ENCODE measurements at places on chromosomes 2 and 18.

GRCh38 chr18:78619854-78620253 is 359.8 kb upstream of the SALL3 start:
- peaks cover 6% of the 10 kb centered on the region for H3K27me3 ChIP-seq
- no peak overlapping the region for H3K27ac ChIP-seq
- no peak for DNase-seq
- H3K36me3 ChIP-seq = no peaks in the 10 kb centered on the region
- H3K4me3 ChIP-seq = no peak overlapping the region

GRCh38 chr2:68686178-68686577 is 42.8 kb downstream of the PROKR1 start:
- H3K4me1 ChIP-seq = peaks cover 6% of the 10 kb centered on the region
- no peaks in the 10 kb centered on the region for H3K36me3 ChIP-seq
- no peak overlapping the region for H3K27ac ChIP-seq
- no peak for DNase-seq
- no peak overlapping the region for H3K4me3 ChIP-seq

GRCh38 chr2:2791606-2792005 is 460.5 kb upstream of the MYT1L start:
- peaks cover 18% of the 10 kb centered on the region for H3K4me1 ChIP-seq
- DNase-seq = no peak
- H3K27ac ChIP-seq = no peak overlapping the region
- H3K4me3 ChIP-seq = no peak overlapping the region

- no peaks in the 10 kb centered on the region for H3K36me3 ChIP-seq
- no peak for DNase-seq
- peak overlapping the region; percentile 44 for H3K27ac ChIP-seq
Observed at GRCh38 chr2:181790716-181791649, 100.5 kb upstream of the ITPRID2 start.

GRCh38 chr2:201164166-201164565 is 18.8 kb upstream of the CASP10 start:
- H3K4me3 ChIP-seq = no peak overlapping the region
- no peaks in the 10 kb centered on the region for H3K4me1 ChIP-seq
- no peaks in the 10 kb centered on the region for H3K27me3 ChIP-seq
- H3K36me3 ChIP-seq = peaks cover 10% of the 10 kb centered on the region

- no peak for DNase-seq
- H3K27ac ChIP-seq = no peak overlapping the region
- H3K4me3 ChIP-seq = no peak overlapping the region
- no peaks in the 10 kb centered on the region for H3K4me1 ChIP-seq
Observed at GRCh38 chr2:60984720-60985119, 32.8 kb upstream of the PEX13 start.

- H3K4me3 ChIP-seq = peak overlapping the region; percentile 87
- peaks cover 14% of the 10 kb centered on the region for H3K36me3 ChIP-seq
- peak; percentile 72 for DNase-seq
- H3K27me3 ChIP-seq = no peaks in the 10 kb centered on the region
Observed at GRCh38 chr18:76821875-76822505, 367 bp upstream of the ZNF236 start.

DNA sequence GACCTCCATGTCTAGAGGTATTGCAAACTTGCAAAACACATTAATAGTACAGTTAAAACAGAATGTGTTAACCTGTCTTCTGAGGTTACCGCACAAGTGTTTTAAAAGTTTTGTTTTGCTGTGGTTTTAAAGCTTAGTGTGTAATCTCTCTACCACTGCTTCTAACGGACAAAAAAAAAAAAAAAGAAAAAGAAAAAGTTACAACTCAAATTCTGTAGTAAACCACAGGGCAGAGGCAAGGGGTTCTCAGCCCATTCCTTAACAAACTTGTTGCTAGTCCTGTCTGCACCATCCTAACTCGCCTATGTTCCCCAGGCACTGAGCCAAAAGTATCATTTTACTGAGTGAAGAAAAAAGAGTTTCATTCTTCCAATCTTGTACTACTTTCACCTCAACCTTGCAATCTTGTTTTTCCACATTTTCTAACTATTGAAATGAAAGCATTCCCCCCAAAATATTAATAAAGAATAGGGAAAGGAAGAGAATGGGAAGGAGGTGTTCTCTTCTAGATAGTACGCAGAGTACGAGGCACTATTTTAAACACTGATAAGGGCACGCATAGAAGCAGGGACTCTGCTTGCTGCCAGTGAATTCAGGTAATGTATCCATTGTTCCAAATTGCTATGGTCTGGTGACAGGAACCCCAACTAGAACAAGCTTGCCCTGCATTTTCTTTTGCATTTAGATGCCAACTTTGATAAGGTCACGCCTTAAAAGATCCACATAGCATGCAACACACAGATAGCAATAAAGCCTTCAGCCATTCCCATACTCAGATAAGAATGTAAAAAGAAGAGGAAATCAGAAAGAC is 47.1 kb downstream of the IKZF2 start:
- H3K27me3 ChIP-seq = no peaks in the 10 kb centered on the region
- H3K27ac ChIP-seq = peak overlapping the region; percentile 70
- H3K36me3 ChIP-seq = no peaks in the 10 kb centered on the region
- H3K4me3 ChIP-seq = peak overlapping the region; percentile 42

DNA sequence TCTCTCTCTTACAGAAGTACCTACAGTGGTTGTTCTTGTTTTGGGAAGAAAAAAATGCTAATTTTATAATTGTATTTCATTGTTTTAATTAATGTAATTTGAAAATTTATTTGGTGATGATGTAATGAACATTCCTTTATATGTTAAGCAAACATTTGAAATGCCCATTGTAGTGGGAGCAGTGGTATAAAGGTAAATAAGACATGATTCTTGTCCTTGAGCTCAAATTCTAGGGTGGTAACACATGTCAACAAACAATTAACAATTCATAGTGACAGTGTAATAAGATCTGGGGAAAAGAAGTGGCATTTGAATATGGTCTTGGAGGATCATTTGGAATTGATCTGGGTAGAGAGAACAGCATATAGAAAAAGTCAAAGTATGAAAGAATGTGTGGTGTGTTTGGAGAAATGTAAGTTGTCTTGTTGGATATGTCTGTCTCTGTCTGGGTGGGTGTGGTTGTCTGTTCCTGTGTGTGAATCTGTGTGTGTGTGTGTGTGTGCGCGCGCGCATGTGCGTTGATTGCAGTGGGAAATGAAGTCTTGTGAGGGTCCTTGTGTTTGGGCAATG is 5.8 kb downstream of the PTPN4 start:
- peaks cover 7% of the 10 kb centered on the region for H3K36me3 ChIP-seq
- peak overlapping the region; percentile 2 for H3K4me3 ChIP-seq
- no peak for DNase-seq
- H3K4me1 ChIP-seq = peaks cover 24% of the 10 kb centered on the region
- H3K27ac ChIP-seq = no peak overlapping the region
- no peaks in the 10 kb centered on the region for H3K27me3 ChIP-seq

DNA sequence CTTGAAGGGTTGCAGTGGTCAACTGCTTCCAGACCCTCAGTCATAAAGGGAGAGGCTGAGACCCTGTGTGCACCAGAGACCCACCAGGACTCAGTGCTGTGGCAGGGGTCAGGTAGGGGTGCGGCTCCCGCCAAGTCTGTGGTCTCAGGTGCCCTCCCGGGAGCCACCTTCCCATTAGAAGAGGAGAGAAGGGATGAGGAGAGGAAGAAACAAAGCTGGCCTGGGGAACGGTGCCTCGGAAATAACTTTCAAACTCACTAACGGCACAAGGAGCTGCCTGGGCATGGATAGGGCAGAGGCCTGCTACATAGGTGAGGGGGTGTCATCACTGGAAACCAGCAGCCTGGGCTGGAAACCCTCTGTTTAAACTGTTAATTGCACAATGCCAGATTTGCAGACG is 84.9 kb downstream of the TPO start:
- no peak overlapping the region for H3K4me3 ChIP-seq
- no peaks in the 10 kb centered on the region for H3K4me1 ChIP-seq
- no peaks in the 10 kb centered on the region for H3K27me3 ChIP-seq
- H3K36me3 ChIP-seq = no peaks in the 10 kb centered on the region
- DNase-seq = no peak

- H3K36me3 ChIP-seq = no peaks in the 10 kb centered on the region
- no peak for DNase-seq
- H3K27ac ChIP-seq = no peak overlapping the region
- H3K27me3 ChIP-seq = peaks cover 2% of the 10 kb centered on the region
Observed at GRCh38 chr2:11870584-11870983, 124.2 kb downstream of the LPIN1 start.

DNA sequence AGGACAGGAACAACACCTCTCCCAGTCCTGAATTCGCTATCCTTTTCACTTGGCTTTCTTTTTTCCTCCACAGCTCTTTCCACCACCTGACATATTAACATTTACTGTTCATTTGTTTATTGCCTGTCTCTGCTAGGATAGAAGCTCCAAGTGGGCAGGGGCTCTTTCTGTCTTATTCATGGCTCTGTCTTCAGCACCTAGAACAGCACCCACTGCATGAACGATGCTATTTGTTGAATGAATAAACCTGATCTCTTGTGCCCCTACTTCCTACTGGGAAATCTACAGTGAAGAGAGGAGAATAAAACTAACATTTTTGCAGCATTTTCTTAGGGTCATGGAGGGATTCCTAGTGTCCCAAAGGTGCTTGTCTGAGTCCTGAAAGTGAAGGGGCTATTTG is 24.4 kb upstream of the GAREM2 start:
- no peaks in the 10 kb centered on the region for H3K36me3 ChIP-seq
- peaks cover 16% of the 10 kb centered on the region for H3K27me3 ChIP-seq
- DNase-seq = no peak
- no peak overlapping the region for H3K4me3 ChIP-seq

DNA sequence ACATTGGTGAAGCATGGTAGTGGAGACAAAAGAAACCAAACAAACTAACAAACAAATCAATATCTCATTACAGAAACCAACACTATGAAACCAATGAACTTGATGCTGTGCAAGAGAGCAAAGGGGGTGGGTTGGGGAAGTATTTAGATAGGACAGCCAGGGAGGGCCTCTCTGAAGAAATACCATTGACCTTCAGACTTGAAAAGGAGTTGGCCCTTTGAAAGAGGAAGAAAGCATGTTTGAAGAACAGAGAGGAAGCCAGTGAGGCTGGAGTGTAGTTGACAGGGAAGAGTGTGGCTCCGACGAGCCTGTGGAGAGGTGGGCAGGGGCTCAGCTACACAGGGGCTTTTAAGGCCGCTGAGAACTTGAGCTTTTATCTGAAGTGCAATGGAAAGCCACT is 151.0 kb upstream of the GATA6 start:
- no peaks in the 10 kb centered on the region for H3K27me3 ChIP-seq
- H3K36me3 ChIP-seq = peaks cover 3% of the 10 kb centered on the region
- no peak overlapping the region for H3K4me3 ChIP-seq
- peaks cover 22% of the 10 kb centered on the region for H3K4me1 ChIP-seq
- peak overlapping the region; percentile 68 for H3K27ac ChIP-seq
- DNase-seq = no peak

DNA sequence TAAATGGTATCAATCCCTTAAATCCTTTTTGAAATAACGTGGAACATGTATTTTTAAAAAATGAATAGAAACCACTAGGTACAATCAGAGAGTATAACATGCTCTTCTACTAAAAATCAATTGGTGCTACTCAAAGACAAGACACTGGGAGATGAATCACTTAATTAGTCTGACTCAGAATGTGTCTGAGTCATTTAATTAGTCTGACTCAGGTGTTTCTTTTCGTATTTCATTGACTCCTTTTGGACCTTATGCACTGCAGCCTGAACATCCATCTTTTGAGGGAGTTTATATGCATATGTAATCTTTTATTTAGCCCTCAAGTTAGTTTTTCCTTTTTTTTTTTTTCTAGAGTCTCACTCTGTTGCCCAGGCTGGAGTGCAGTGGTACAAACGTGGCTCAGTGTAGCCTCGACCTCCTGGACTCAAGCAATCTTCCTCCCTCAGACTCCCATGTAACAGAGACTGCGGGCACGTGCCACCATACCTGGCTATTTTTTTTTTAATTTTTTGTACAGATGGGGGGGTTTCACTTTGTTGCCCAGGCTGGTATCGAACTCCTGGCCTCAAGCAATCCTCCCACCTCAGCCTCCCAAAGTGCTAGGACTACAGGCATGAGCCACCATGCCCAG is 26.5 kb downstream of the PPP4R3B start:
- no peaks in the 10 kb centered on the region for H3K27me3 ChIP-seq
- no peak overlapping the region for H3K4me3 ChIP-seq
- no peak overlapping the region for H3K27ac ChIP-seq
- H3K36me3 ChIP-seq = peaks cover 3% of the 10 kb centered on the region
- no peaks in the 10 kb centered on the region for H3K4me1 ChIP-seq

DNA sequence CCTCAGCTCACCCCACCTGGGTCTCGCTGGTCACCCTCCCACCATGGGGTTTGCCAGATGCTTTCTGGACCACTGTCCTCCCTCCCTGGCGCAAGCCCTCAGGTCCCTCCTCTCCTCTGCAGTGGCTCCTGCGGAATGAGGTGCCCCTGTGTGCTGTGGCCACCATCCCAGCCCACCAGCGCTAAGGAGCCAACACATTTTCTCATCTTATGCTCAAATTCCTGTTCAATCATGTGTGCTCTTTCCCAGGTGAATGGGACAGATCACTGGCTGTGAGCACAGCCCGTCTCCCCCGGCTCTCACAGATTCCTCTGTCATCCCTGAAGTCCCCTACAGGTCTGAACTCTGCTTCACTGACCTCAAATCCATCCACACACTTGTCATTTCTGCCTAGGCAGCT is 15.2 kb upstream of the CCDC74B start:
- peak overlapping the region; percentile 28 for H3K27ac ChIP-seq
- no peak overlapping the region for H3K4me3 ChIP-seq
- no peaks in the 10 kb centered on the region for H3K4me1 ChIP-seq
- no peak for DNase-seq

DNA sequence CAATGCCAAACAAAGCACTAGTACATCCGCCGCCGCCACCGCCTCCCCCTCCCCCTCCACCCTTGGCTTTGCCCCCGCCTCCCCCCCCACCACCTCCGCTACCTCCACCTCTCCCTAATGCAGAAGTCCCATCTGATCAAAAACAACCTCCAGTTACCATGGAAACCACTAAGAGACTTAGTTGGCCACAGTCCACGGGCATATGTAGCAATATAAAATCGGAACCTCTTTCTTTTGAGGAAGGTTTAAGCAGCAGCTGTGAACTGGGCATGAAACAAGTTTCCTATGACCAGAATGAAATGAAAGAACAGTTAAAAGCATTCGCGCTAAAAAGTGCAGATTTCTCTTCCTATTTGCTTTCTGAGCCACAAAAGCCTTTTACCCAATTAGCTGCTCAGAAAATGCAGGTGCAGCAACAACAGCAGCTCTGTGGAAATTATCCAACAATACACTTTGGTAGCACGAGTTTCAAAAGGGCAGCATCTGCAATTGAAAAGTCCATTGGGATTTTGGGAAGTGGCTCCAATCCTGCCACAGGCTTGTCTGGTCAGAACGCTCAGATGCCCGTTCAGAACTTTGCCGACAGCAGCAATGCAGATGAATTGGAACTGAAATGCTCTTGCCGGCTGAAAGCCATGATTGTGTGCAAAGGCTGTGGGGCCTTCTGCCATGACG is 168.0 kb downstream of the ASXL3 start:
- H3K36me3 ChIP-seq = peaks cover 31% of the 10 kb centered on the region
- H3K27me3 ChIP-seq = no peaks in the 10 kb centered on the region
- DNase-seq = no peak
- H3K4me1 ChIP-seq = peaks cover 12% of the 10 kb centered on the region
- no peak overlapping the region for H3K4me3 ChIP-seq

DNA sequence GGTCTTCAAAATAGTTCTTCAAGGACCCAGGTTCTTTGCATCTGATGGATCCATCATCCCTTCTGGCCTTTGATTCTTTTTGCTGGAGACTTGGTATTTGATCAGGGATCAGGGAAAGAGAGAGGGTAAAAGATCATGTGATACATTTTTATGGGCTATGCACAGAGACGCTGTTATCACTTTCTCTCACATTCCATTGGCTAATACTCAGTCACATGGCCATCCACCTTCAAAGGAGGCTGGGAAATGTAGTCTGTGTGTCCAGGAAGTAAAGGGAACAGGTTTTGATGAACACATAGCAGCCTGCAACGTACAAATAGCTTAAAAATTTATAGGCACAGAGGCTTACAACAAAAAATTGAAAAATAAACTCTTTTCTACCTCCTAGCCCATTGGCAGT is 629.6 kb upstream of the FANCL start:
- H3K36me3 ChIP-seq = no peaks in the 10 kb centered on the region
- no peak overlapping the region for H3K27ac ChIP-seq
- DNase-seq = no peak
- H3K4me1 ChIP-seq = no peaks in the 10 kb centered on the region
